Spinal cord (tissue), 10 donors: ENCODE measurements at places on chromosomes 7 and 10. TPM values are rescaled to one million over a fixed set of nuclear protein-coding genes. Genes with fewer than 3 reads are reported as not detected.

PRSS1 gene
- 0.89 TPM for polyA plus RNA-seq

TMEM139 gene
- 2.2 TPM for polyA plus RNA-seq

CFTR gene
- polyA plus RNA-seq: 19.2 TPM

C10orf71 gene
- polyA plus RNA-seq: 0.27 TPM

IFIT1B gene
- polyA plus RNA-seq: not detected

PMPCB gene
- polyA plus RNA-seq: 73.4 TPM
